ENCODE measurements at places on chromosomes 2 and 18. TPM values are rescaled to one million over a fixed set of nuclear protein-coding genes. Genes with fewer than 3 reads are reported as not detected.

- DNase-seq: no peak
Measured at GRCh38 chr2:25103287-25103871, 61.5 kb downstream of the EFR3B start.

GRCh38 chr18:75962036-75962572, 532.9 kb downstream of the ZNF516 start:
- DNase-seq: no peak

- DNase-seq: peak; percentile 69
Measured at GRCh38 chr2:42095923-42096408, 48.1 kb downstream of the PKDCC start.

DNA sequence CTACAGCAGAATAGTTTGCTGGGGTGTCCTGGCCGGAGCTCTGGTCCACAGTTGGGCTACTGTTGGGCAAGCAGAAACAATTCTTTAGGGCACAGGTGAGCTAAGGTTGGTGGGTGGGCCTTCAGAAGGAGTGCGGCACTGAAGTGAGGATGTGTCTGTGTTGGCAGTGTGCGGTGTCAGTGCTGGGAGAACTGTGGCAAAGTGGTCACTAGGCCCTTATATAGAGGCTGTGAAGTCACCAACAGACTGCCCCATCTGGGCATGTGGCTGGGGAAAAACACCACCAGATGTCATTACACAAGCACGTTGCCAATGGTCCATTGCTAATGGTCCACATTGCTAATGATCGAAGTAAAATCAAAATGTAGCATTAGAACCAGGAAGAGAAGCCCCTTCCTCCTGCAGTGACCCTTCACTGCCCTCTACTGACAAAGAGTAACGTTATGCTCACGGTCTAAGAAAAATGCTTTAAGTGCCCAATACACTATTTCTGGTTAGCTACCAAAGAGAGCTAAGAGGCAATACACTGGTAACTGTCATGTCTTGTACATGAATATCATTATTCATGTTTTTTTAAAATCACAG, 21.3 kb downstream of the SCN1A start:
- DNase-seq: no peak

DNA sequence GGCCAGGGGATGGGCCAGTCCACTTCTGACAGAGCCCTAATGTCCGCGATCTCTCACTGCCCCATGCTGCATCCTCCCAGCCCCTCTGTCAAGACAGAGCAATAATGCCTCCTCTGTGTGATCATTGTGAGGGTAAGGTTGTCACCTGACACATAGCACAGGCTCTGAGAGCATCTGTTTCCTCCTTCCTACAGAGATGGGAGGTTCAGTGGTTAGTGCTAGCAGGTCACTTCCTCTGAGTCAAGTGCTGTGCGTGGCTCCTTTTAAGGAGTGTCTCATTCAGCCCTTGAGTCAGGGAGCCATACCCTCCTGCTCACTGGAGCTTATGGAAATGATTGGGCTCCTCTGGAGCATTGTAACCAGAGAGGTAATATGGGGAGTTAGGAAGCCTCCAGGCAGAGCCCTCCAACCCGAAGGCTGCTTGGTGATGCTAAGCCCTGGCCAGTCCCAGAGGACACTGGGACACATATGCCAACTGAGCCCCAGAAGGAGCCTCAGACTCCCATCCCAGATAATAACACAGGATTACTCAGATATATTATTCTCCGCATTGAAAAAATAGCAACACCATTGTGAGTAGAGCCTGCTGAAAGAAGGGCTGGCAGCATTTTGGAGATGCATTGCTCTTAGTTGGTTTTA, 189.0 kb downstream of the GALNT1 start:
- DNase-seq: no peak

- DNase-seq: no peak
Measured at GRCh38 chr2:65018141-65018582, 29.0 kb downstream of the SLC1A4 start.

DNA sequence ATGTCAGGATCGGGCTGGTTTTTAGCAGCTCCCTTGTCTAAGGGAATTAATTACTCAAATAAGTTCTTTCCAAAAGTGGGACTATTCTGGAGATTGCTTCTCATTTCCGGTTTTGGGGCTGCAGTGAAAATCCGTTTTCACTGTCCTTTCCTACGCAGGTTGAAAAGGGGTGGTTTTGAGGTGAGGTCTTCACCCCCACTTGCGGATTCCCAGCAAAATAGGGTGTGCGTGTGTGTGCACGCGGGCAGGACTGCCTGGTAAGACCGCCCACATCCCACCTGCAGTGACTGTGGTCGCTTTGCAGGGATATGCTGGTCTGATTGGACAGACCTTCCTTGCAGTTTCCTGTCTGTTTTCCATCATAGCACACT, 472 bp upstream of the PLEKHM3 start:
- no peak for DNase-seq

DNA sequence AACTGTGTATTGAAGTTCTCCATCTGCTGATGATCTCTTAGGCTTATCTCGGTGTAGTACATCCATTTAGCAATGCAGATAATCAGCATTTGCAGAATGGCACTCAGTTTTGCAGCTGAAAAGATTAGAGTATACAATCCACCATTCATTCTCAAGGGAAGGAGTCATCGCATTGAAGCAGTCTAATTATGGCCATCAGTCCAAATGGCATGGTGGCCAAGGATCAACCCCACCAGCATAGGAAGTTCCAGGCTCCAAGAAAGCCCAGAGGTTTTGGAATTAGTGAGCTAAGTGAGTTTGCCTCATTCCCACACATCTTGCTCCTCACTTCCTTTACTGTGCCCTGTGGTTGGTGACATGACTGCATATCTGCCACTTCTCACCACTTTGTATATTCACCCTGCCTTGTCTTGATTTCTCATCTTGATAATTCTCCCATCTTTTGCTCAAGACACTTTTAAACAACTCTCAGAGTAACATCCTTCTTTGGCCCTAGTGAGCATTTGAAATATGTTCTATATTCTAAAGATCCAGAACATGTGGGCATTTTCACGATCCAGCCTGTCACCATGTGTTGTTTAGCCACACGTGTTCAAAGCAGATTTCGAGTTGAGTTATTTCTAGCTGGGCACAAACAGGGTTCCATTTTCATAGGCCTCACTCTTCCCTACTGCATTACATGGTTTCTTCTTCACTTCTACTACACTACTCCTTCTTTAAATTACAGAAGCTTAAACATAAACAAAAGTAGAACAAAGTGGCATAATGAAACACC, 1119.8 kb downstream of the TSN start:
- DNase-seq: no peak

DNA sequence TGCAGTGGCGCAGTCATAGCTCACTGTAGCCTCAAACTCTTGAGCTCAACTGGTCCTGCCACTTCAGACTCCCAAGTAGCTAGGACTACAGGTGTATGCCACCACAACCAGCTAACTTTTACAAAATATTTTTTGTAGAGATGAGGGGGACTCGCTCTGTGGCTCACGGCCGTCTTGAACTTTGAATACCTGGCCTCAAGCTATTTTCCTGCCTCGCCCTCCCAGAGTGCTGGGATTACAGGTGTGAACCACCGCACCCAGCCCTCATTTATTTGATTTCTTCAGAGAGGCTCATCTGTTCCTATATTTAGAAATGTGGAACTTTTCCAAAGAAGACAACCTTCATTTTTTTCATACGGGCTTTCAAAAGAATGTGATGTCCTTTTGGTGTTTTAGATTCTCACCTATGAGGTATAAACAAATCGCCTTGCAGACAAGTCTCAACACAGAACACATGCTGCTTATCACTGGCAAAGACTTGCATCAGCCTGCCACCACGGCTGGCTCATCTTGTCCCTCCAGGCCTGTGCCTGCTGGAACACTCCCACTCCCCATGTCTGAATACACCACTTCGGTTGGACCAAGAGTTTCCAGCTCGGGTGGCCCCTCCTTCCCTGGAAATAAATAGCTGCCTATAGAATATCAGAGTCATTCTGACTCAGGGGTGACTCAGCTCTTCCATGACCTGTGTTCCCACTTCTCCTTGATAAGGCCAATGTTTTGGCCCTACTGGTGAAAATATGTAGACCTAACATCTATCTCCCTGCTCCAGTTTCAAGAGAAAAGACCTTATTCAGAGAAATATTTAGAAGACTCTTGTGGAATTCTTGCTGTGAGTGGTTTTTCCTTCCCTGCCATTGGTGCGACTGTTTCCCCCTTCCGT, 202.6 kb downstream of the TGIF1 start:
- no peak for DNase-seq

GRCh38 chr2:120105360-120105759, 92.5 kb downstream of the EPB41L5 start:
- DNase-seq: no peak

- peak; percentile 19 for DNase-seq
Measured at GRCh38 chr2:188449561-188449960, 157.9 kb downstream of the GULP1 start.

GRCh38 chr18:64994370-64994769, 756.4 kb upstream of the CDH7 start:
- DNase-seq: no peak

GRCh38 chr18:35141077-35141476, 99.8 kb upstream of the ZNF397 start:
- no peak for DNase-seq

GRCh38 chr2:217006217-217006616, 146.4 kb upstream of the TNP1 start:
- DNase-seq: no peak

- DNase-seq: no peak
Measured at GRCh38 chr2:202944816-202945215, 32.7 kb downstream of the CARF start.

GRCh38 chr2:15142069-15142689, 419.0 kb downstream of the NBAS start:
- DNase-seq: no peak

DNA sequence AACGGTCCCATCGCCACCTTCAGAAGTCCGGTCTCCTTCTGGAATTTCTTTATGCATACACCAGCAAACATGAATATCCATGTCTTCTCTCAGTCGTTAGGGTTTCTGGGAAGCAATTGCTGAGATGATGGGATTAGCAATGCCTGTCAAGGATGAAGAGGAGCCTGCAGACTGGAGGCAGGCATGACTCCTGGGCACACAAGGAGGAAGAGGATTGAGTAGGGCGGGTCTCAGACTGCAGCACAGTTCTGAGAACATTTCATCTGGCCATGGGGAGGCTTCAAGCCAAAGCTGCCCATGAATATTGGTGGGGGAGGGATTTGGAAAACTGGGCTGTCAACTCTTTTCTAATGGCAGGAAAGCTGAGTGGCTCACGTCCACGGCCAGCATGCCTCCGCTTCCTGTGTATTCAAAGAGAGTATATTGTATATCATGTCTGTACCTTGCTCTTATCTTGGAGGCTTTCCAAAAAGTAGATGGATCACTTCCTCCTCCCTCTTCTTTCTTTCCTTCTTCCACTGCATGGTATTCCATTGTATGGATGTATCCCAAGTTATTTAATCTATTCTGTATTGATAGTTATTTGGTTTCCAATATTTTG, 24.5 kb downstream of the MC2R start:
- no peak for DNase-seq

- no peak for DNase-seq
Measured at GRCh38 chr2:179373816-179374215, 109.2 kb upstream of the SESTD1 start.

- DNase-seq: no peak
Measured at GRCh38 chr18:13477147-13477683, 249.1 kb downstream of the FAM210A start.

- no peak for DNase-seq
Measured at GRCh38 chr2:131055169-131056065, 37.8 kb downstream of the FAM168B start.

GRCh38 chr18:67428805-67429204, 87.7 kb downstream of the DSEL start:
- no peak for DNase-seq

- DNase-seq: no peak
Measured at GRCh38 chr2:144477281-144477956, 42.5 kb downstream of the ZEB2 start.

- DNase-seq: no peak
Measured at GRCh38 chr2:1740716-1741589, 3.4 kb downstream of the PXDN start.

DNA sequence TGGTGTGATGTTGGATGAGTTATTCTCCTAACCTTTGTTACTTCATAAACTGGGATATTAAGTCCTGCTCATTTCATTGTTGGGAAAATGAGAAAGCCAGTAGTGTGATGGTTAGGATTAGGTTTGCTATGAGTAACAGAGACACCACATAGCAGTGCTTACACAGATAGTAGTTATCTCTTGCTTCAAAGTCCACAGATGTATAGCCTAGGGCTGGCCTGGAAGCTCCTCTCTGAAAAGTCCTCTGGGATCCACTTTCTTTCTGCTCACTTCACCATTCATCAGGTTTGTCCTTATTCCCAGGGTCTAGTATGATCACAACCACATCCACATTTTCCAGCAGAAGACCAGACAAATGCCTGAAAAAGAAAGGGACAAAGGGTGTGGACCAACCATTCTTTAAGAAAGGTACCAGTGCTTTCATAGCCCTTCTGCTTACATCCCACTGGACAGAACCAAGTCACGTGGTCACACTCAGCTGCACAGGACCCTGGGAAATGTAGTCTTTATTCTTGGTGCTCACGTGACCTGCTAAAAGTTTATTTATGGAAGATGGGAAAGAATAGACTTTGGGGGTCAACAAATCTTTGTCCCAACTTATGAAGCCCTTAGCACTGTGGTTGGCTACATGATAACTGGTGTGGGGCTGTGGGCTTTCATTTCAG, 108.9 kb downstream of the INSIG2 start:
- DNase-seq: no peak

GRCh38 chr2:179096090-179096489, 46.2 kb upstream of the CCDC141 start:
- no peak for DNase-seq

DNA sequence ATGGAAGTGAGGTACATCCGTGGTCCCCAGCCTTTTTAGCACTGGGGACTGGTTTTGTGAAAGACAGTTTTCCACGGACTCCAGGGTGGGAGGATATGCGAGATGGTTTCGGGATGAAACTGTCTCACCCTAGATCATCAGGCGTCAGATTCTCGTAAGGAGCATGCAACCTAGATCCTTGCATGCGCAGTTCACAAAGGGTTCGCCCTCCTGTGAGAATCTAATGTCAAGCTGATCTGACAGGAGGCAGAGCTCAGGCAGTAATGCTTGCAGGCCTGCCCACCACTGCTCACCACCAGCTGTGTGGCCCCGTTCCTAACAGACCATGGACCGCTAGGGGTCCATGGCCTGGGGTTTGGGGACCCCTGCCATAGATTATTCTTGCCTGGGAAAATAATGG, 11.6 kb downstream of the B3GNT2 start:
- no peak for DNase-seq

CRACDL gene
- total RNA-seq: 1.1 TPM

UGT1A5 gene
- total RNA-seq: not detected

LONRF2 gene
- 2.8 TPM for total RNA-seq

ATP6V1B1 gene
- 2.3 TPM for total RNA-seq

TNFAIP6 gene
- 26.5 TPM for total RNA-seq

OTOF gene
- total RNA-seq: 0.69 TPM

RBM44 gene
- total RNA-seq: 2.1 TPM

ITGA4 gene
- total RNA-seq: 19.0 TPM
